Mesothelial cell of epicardium (in vitro differentiated cells): ENCODE measurements at places on chromosomes 5 and 9. TPM values are rescaled to one million over a fixed set of nuclear protein-coding genes. Genes with fewer than 3 reads are reported as not detected.

NTRK2 gene
- 63.4 to 67.5 TPM (median 65.0 TPM) in 3 replicates for total RNA-seq

IL33 gene
- total RNA-seq: 4.2 to 5.4 TPM (median 4.7 TPM) in 3 replicates

SPATA31C1 gene
- total RNA-seq: 0.13 to 0.29 TPM (median 0.18 TPM) in 3 replicates

RNF183 gene
- total RNA-seq: 0.16 to 0.53 TPM (median 0.29 TPM) in 3 replicates

LVRN gene
- 0.25 to 0.35 TPM (median 0.25 TPM) in 3 replicates for total RNA-seq

UBTD2 gene
- 41.2 to 43.8 TPM (median 42.2 TPM) in 3 replicates for total RNA-seq

ARHGEF39 gene
- total RNA-seq: 6.3 to 8.0 TPM (median 6.5 TPM) in 3 replicates

PDGFRB gene
- 100 to 105 TPM (median 102 TPM) in 3 replicates for total RNA-seq

FGF18 gene
- 10.2 to 11.7 TPM (median 11.3 TPM) in 3 replicates for total RNA-seq

ARHGEF37 gene
- total RNA-seq: 9.1 to 10.1 TPM (median 10.0 TPM) in 3 replicates

PCA3 gene
- total RNA-seq: not detected in 3 replicates

CDH10 gene
- 24.3 to 26.0 TPM (median 25.4 TPM) in 3 replicates for total RNA-seq

THOC3 gene
- 56.2 to 60.6 TPM (median 58.9 TPM) in 3 replicates for total RNA-seq

CERCAM gene
- total RNA-seq: 134 to 143 TPM (median 141 TPM) in 3 replicates
